Fibroblast of the conjunctiva (primary cell): ENCODE measurements at places on chromosomes 1 and 21.

DNA sequence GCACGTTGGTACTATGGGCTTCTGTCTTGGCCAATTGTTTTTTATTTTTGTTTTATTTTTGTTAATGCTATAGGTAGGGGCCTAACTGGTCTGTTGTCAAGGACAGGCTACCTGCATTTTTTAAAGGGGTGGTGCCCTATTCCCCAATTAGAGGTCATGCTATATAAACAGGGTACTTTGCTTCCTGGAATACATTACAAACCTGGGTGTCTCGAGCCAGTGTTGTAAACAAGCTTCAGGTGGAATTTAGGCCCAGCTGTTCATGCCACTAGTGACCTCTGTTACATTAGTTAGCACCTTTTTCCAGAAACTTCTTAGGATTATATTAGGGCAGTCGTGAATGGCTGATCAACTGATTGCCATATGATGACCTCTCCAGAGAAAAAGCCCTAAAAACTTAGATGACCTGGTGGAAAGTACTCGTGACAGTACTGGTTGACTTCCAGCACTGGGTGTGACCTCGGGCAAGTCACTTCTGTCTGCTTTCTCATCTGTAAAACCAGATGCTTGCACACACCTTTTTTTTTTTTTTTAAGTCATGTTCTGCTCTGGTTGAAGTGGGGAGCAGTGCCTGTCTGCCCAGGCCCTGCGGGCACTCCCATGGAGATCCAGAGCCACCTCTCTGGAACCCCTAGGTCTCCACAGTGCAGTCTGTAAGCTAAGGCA, 46.5 kb downstream of the ELK4 start:
- DNase-seq = no peak

DNA sequence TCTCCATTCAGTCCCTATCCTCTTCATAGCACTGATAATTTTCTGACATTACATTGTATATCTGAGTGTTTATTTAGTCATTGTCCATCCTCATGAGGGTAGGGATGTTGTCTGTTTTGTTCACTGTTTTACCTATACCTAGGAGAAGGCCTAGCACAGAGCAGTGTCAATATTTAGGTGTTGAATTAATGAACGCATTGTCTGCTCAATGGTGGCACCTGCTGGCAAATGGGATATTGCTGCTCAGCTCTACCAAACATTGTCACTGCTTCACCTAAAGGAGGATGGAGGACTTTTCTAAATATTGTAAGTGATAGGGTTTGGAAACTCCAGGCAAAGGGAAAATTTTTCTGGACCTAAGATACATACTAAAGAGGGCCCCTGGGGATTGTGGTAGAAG, 243.9 kb downstream of the RRAGC start:
- no peak for DNase-seq

- DNase-seq = no peak
Measured at GRCh38 chr1:182046763-182047162, 14.7 kb downstream of the ZNF648 start.

- no peak for DNase-seq
Measured at GRCh38 chr1:197736685-197737084, 38.6 kb downstream of the DENND1B start.

DNA sequence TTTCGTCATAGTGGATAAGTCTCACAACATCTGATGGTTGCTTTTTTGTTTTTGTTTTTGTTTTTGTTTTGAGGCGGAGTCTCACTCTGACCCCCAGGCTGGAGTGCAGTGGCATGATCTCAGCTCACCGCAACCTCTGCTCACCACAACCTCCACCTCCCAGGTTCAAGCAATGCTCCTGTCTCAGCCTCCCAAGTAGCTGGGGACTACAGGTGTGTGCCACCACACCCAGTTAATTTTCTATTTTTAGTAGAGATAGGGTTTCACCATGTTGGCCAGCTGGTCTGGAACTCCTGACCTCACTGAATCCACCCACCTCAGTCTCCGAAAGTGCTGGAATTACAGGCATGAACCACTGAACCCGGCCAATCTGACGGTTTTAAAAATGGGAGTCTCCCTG, 109.2 kb downstream of the RERE start:
- no peak for DNase-seq

- no peak for DNase-seq
Measured at GRCh38 chr1:153071511-153071910, at the start of gene SPRR2B. SPRR2B (minus strand) TSS chr1:153071611; CDS start chr1:153070839, 772 bp downstream.

GRCh38 chr21:14863745-14864210, 201.0 kb downstream of the NRIP1 start:
- DNase-seq = no peak

DNA sequence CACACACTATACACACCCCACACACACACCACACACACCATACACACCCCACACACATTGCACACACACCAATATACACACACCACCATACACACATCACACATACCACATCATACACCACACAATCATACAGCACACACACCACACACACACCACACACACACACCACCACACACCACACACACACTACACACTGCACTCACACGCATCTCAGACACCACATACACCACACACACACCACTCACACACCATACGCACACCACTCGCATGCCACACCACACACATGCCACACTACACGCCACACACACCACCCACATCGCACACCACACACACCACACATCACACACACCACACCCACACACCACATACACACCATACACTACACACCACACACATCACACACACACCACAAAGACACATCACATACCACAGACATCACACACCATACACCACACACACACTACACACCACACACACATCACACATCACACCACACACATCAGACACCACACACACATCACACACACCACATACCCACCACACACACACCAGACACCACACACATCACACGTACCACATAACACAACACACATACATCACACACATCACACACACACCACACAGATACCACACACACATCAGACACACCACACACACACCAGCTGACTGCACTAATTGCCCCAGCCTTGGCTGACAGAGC, 54.6 kb downstream of the HSF2BP start:
- DNase-seq = no peak

- DNase-seq = peak; percentile 32
Measured at GRCh38 chr1:246428542-246429308, 78.4 kb downstream of the SMYD3 start.

- peak; percentile 60 for DNase-seq
Measured at GRCh38 chr1:204363335-204364114, 3.8 kb upstream of the PLEKHA6 start.

GRCh38 chr1:235397733-235398132, 30.5 kb downstream of the TBCE start:
- DNase-seq = peak; percentile 76
